Smooth muscle cell of trachea (primary cell): ENCODE measurements at places on chromosomes 13 and 19. TPM values are rescaled to one million over a fixed set of nuclear protein-coding genes. Genes with fewer than 3 reads are reported as not detected.

KIR3DL2 gene
- total RNA-seq: not detected in 2 replicates

FCGBP gene
- total RNA-seq: 1.2 and 1.5 TPM in 2 replicates

KLK3 gene
- not detected in 2 replicates for total RNA-seq

ZNF578 gene
- total RNA-seq: 6.3 and 7.0 TPM in 2 replicates

CD37 gene
- not detected in 2 replicates for total RNA-seq

WDR87 gene
- total RNA-seq: under 0.01 TPM in 1 of 2 replicates, not detected in the other

SOX1 gene
- total RNA-seq: not detected in 2 replicates

ZNF492 gene
- total RNA-seq: 0.17 and 0.87 TPM in 2 replicates

ZGLP1 gene
- 0.29 and 0.50 TPM in 2 replicates for total RNA-seq

ANKLE1 gene
- 0.17 and 0.44 TPM in 2 replicates for total RNA-seq

TMEM259 gene
- total RNA-seq: 64.1 and 101 TPM in 2 replicates

ZNF177 gene
- 1.3 and 1.9 TPM in 2 replicates for total RNA-seq

VSTM1 gene
- not detected in 2 replicates for total RNA-seq

GTF2F2 gene
- 17.5 and 34.2 TPM in 2 replicates for total RNA-seq

GNG7 gene
- total RNA-seq: 0.15 and 0.99 TPM in 2 replicates

AMER2 gene
- not detected in 2 replicates for total RNA-seq

LINGO3 gene
- total RNA-seq: not detected in 2 replicates

SBK3 gene
- total RNA-seq: 0.44 TPM in 1 of 2 replicates, not detected in the other

ZNF677 gene
- 17.4 and 18.8 TPM in 2 replicates for total RNA-seq

REEP6 gene
- total RNA-seq: 0.87 and 4.6 TPM in 2 replicates

LILRB5 gene
- total RNA-seq: under 0.01 TPM in 1 of 2 replicates, not detected in the other

PDX1 gene
- total RNA-seq: not detected in 2 replicates

LILRB1 gene
- total RNA-seq: not detected in 2 replicates

KCNN1 gene
- 0.15 and 0.50 TPM in 2 replicates for total RNA-seq

NPAS1 gene
- 0.83 TPM in 1 of 2 replicates, not detected in the other for total RNA-seq

ACP7 gene
- under 0.01 and 0.15 TPM in 2 replicates for total RNA-seq

CGB5 gene
- total RNA-seq: not detected in 2 replicates

PLIN4 gene
- 0.73 and 8.9 TPM in 2 replicates for total RNA-seq

ZNF835 gene
- total RNA-seq: 0.15 and 1.2 TPM in 2 replicates

FAM216B gene
- not detected in 2 replicates for total RNA-seq
